ENCODE measurements at places on chromosomes 3 and 15. TPM values are rescaled to one million over a fixed set of nuclear protein-coding genes. Genes with fewer than 3 reads are reported as not detected.

Gene MUC4
- polyA plus RNA-seq: 0.89 TPM

Gene VEPH1
- 9.1 TPM for polyA plus RNA-seq

Gene GUCA1C
- polyA plus RNA-seq: not detected

Gene RLBP1
- 0.05 TPM for polyA plus RNA-seq

Gene GABRR3
- polyA plus RNA-seq: not detected

Gene GPR149
- polyA plus RNA-seq: not detected

Gene EFHB
- polyA plus RNA-seq: 0.20 TPM

Gene LMAN1L
- polyA plus RNA-seq: not detected

Gene RARB
- 0.15 TPM for polyA plus RNA-seq

Gene GOLIM4
- 5.6 TPM for polyA plus RNA-seq

Gene FGD5
- polyA plus RNA-seq: 6.0 TPM

Gene DISP2
- polyA plus RNA-seq: 0.45 TPM

Gene CNTN3
- polyA plus RNA-seq: 0.03 TPM

Gene GOLGA8S
- polyA plus RNA-seq: 0.05 TPM

Gene ADPGK
- polyA plus RNA-seq: 32.2 TPM

Gene ERICH6
- not detected for polyA plus RNA-seq

Gene CCDC54
- not detected for polyA plus RNA-seq

Gene ZNF660
- polyA plus RNA-seq: 2.0 TPM

Gene SLC6A20
- 0.17 TPM for polyA plus RNA-seq

Gene KNG1
- polyA plus RNA-seq: not detected

Gene TMC3
- not detected for polyA plus RNA-seq

Gene PTH1R
- polyA plus RNA-seq: 0.57 TPM

Gene TM4SF1
- polyA plus RNA-seq: 1.3 TPM

Gene SLC6A11
- 1.5 TPM for polyA plus RNA-seq

Gene MCTP2
- polyA plus RNA-seq: 2.9 TPM

Gene SST
- polyA plus RNA-seq: 0.74 TPM

Gene PRTG
- 2.1 TPM for polyA plus RNA-seq

Gene ITPKA
- polyA plus RNA-seq: 0.25 TPM

Gene CGGBP1
- 15.7 TPM for polyA plus RNA-seq

Gene PLCH1
- 5.8 TPM for polyA plus RNA-seq

Gene LOXL1
- polyA plus RNA-seq: 22.7 TPM

Gene C15orf62
- polyA plus RNA-seq: 0.19 TPM

Gene SENP5
- 4.8 TPM for polyA plus RNA-seq

Gene ISG20
- polyA plus RNA-seq: 5.0 TPM

Gene IGDCC3
- 42.3 TPM for polyA plus RNA-seq

All from H1 (cell line).